Dorsolateral prefrontal cortex (tissue), 122 donors: ENCODE measurements at places on chromosomes 13 and 19.

- no peak for DNase-seq
These were observed 1757.8 kb downstream of the PCDH9 start for GRCh38 chr13:65472336-65472735.

DNA sequence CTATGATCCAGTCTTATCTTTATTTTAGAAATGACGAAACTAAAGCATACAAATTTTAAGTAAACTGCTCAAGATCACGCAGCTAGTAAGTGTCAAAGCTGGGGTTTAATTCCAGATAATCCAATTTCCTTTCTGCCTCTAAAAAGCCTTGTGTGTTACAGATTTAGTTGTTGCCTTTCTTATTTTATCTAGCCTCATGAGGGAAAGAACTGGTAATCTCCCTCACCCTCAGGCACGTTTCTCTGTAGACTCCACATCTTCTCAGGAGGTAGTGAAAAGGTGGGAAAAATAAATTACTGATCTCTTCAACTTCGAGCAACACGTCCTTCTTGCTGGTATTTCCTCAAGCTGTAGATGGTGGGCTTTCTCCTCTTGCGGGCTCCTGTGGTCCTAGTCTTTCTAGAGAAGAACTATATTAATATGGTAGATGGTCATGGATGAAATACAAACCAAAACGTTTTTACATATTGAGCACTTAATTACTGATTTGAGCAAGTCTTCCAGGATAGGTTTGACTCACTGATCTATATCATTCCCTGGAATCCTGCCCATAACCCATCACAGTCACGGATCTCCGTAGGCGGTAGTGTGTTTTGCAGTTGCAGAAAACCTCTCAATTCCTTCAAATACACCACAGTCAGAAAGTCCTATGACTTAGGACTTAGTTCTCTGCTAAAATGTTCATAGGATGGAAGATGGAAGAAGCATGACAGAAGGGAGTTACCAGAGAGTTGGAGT is 519.5 kb downstream of the DCT start:
- no peak for DNase-seq

- DNase-seq, result no peak
These were observed 10.7 kb upstream of the LRFN3 start for GRCh38 chr19:35925501-35925900.

DNA sequence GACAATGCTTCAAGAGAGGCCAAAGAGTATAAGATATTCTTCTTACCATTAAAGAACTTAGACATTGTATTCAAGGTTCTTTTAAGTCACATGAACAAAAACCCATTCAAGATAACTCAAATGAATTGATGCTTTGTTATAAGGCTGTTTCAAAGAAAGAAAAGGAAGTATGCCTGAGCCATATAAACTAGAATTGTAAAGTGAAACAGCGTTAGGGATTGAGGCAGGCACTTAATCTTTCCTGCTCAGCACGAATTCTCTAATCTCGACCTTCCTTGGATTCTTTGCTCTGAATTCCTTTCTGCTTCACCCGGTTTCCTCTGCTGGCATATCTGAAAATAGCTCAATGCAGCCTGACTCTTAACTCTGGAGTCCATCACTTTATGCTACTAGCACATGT is 595.4 kb downstream of the DIAPH3 start:
- DNase-seq, result no peak

GRCh38 chr19:7214324-7215089 is 79.7 kb downstream of the INSR start:
- no peak for DNase-seq

DNA sequence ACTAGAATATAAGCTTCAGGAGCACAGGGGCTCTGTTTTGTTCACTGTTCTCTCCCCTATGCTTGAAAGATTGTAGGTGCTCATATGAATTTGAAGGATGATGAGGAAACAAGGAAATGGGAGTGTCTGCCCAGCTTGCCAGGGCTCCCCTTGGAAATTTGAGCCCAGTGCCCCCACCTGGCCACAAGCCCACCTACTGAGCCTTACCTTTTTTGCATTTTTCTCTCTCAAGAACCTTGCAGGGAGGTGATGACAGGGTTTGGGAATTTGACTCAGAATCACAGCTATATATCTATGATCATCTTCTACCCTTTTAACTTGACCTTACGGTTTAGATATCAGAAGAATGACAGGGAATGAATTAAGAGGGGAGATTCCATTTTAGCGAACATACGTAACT is 33.8 kb downstream of the SERP2 start:
- DNase-seq, result no peak

DNA sequence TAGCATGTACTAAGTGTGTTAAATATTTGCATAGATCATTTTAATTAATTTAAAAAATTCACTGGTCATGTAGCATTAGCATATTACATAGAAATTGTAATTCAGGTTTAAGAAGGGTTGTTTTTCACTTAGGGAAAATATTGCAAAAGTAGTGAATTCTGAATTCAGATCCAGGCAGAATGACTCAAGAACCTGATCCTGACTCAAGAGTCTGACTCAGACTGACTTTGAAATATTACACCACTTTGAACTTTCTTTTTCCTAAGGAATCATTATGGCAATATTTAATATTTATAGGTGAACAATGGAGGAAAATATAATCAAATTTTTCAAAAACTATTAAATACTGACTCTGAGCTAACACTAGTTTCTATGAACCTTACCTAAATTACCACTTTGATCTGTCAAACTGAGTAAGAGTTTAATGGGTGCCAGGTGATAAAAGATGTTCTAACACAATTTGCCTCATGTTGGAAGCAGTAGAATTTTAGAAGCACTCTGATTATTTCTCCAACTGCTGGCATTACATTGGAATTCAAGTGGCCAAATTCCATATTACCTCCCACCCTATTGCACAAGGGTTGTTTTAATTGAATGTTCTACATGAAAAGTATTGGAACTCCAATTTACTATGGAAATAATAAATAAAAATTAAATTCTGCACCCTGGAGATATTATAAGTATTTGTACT is 261.6 kb downstream of the SLITRK1 start:
- no peak for DNase-seq
